ENCODE measurements at places on chromosomes 13 and 19.

- DNase-seq, result peak; percentile 93
Measured at GRCh38 chr19:4867534-4868285, at the start of gene PLIN3. Gene PLIN3 (minus strand): TSS chr19:4867667. CDS start chr19:4861394, 6,273 bp downstream.

GRCh38 chr13:29991343-29991742 is 140.9 kb upstream of the UBL3 start:
- peak; percentile 98 for DNase-seq

DNA sequence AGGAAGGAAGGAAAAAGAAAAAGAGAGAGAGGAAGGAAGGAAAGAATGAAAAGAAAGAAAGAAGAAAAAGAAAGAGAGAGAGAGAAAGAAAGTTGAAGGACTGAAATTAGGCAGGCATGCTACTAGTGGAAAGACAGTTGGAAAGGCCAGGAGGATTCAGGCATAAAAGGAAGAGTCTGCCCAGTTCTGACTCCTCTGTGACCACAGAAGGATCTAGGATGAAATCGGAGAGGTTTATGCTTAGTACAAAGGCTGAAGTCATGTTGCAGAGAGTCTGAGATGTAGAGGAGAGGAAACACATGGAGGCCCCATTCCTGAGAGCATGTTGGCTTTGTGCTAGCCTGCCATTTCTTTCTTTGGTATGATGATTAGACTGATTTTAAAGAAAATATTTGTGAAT is 246.5 kb upstream of the ARGLU1 start:
- no peak for DNase-seq

- DNase-seq, result peak; percentile 62
Measured at GRCh38 chr19:29666578-29667386, 1.5 kb downstream of the PLEKHF1 start.

DNA sequence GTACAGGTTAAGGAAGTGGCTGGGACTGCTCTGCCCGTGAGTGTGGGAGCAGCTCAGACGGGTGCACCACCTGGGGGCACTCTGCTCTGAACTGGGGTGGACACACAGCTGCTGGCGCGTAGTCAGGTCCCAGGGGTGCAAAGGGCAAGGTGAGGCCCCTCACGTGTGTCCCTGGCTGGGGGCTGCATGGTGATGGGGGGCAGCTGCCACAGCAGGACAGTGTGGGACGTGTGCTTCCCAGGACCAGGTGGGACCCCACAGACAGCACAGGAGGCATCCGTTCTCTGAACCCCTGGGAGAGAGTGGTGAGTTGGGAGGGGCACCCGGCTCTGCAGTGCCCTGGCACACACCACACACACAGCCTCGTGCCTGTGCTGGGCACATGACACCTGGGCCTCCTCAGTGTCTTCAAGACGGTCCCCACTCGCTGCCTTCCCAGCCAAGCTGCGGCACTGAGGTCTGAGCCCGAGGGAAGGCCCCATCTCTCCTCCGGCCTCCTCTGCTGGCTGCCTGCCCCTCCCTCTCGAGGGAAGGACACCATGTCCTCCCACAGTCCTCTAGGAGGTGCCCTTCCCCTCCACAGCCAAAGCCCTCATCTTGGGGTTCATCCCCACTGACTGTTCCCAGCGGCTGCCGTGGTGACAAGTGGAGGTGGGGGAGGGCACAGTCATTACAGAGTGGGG is 24.7 kb downstream of the CILP2 start:
- no peak for DNase-seq
